Bronchus fibroblast of lung (primary cell): ENCODE measurements at places on chromosomes 4 and X. TPM values are rescaled to one million over a fixed set of nuclear protein-coding genes. Genes with fewer than 3 reads are reported as not detected.

PAGE2 gene
- total RNA-seq, result not detected in 2 replicates

CXorf38 gene
- total RNA-seq, result 10.3 and 12.6 TPM in 2 replicates

PAK3 gene
- total RNA-seq, result 0.17 and 0.74 TPM in 2 replicates

HTT gene
- total RNA-seq, result 15.0 and 16.0 TPM in 2 replicates

MAGEB17 gene
- not detected in 2 replicates for total RNA-seq

LUZP4 gene
- total RNA-seq, result not detected in 2 replicates
